Progenitor cell of endocrine pancreas (in vitro differentiated cells): ENCODE measurements at places on chromosomes 16 and 17.
A peak's percentile ranks its signal among the peaks of the same experiment; 100 is the strongest.

DNA sequence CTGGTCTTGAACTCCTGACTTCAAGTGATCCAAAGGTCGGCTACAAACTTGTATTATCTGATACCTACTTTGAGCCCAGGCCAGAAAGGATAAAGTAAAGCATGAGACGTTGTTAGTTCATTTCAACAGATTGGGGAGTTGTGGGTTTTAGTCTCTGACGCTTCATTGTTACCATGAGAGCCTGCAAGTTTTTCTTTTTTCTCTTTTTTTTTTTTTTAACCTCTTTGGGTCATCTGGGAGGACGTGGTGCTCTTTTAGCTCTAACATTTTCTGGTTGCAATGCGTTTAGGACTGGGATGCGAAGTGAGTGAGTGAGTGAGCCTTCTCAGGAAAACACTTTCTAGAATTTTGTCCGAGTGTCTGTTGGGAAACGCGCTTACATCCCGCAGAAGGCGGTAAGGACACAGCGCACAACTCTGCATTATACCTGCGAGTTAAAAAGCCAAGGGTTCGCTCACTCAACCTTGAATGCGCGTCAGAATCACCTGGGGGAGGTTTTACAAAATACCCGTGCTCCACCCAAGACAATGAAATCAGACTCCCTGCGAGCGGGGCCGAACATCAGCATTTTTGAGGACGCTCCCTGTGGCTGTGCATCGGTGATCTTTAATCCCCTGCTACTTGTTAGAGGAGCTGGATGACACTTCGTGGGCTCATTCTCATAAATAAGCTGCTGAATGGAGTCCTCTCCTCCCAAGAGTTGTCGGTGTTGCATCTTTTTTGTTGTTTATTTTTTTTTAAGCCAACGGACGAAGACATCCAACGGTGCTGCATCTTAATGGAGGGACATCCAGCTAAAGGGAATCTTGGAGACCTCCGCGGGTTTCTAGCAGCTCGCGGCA is 629 bp upstream of the RNF135 start:
- DNase-seq, result no peak

DNA sequence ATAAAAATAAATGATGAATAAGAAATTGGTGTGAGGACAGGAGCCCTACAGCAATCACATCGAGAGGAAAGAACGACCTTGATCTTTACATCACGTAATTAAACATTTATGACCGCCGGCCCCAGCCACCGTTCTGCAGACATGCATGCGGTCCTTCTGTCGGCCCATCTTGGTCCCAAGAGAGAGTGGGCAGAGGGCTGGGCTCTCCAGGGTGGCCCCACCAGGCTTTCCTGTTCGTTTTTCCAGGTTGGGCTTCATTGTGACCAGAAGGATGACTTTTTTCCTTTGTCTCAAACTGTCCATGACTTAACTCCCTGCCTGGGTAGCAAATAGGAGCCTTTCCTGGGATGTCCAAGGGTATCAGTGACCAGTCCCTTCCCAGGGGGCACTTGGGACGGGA is 3.3 kb upstream of the CRISPLD2 start:
- no peak for DNase-seq

DNA sequence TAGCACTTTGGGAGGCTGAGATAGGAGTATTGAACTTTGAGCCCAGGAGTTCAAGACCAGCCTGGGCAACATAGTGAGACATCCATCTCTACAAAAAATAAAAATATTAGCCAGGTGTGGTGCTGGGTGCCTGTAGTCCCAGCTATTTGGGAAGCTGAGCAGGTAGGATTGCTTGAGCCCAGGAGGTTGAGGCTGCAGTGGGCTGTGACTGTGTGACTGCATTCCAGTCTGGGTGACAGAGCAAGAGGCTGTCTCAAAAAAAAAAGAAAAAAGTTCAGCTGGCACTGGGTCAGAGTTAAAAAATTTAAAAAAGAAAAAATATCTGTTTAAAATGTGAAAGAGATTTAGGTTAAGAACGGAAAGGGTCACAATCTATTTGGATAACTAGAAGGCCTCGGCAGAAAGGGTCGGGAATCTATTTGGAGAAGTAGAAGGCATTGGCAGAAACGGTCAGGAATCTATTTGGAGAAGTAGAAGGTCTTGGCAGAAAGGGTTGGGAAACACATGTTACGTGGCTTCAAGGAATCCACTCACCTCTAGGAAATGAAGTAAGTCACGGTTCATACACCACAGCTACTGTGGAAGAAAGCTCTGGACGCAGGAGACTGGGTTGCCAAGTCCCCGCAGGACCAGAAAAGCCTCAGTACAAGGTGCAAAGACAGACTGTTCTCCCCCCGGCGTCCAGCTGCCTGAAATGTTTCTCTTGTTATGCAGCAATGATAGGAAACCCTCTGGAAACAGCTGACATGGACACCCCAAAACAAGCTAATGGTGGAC is 25.3 kb downstream of the LMF1 start:
- DNase-seq, result no peak

DNA sequence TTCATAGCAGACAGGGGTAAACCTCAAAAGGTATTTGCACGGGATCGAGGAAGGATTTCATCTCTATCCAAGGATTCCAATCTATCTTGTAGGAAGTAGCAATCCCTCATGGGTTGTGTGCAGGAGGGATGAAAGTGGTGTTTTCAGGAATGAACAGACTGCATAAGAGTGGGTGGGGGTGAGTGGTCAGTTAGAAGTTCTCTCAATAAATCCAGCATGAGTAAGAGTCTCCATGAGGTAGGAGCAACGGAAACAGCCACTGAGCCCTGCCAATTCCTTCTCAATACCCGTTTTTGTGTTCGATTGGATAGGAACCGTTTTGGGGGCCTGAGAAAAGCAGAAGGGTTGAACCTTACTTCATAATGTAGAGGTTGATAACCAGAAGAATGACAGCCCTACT is 375.6 kb downstream of the SOX9 start:
- DNase-seq, result no peak

- DNase-seq, result no peak
Observed at GRCh38 chr16:14958970-14959369, 15.9 kb upstream of the PDXDC1 start.

DNA sequence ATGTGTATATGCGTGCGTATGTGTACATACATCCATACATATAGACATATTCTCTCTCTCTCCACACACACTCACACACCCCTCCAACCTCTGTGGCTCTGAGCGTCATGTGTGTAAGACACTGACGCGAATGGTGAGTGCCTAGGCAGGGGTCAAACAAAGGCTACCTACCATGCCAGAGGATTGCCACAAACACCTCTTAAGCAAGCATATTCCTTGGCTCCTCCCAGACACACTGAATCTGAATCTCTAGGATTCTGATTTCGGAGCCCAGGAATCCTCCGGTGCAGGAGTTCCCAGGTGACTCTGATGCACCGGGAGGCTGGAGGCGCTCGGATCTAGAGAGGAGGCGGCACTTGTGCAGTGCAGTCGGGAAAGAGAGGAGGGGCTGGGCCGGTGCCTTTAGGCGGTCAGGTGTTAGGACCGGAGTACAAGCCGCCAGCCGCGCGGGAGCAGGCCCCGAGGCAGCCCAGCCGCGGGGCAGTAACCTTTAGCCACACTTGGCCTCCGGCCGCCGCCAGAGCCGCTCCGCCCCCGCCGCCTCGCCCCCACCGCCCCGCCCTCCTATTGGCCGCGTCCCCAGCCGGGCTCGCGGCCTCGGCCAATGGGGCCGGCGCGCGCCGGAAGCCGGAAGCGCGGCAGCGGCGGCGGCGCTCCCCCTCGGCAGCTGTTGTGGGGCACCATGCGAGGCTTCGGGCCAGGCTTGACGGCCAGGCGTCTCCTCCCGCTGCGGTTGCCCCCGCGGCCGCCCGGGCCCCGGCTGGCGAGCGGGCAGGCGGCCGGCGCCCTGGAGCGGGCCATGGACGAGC is at the start of gene MLYCD:
Gene MLYCD (plus strand): TSS at position 653 of the 809 bp plus-strand sequence. CDS start 30 bp downstream, at position 683.
- peak; percentile 68 for DNase-seq

- DNase-seq, result peak; percentile 68
Observed at GRCh38 chr17:49851387-49852291, 3.8 kb upstream of the TAC4 start.

DNA sequence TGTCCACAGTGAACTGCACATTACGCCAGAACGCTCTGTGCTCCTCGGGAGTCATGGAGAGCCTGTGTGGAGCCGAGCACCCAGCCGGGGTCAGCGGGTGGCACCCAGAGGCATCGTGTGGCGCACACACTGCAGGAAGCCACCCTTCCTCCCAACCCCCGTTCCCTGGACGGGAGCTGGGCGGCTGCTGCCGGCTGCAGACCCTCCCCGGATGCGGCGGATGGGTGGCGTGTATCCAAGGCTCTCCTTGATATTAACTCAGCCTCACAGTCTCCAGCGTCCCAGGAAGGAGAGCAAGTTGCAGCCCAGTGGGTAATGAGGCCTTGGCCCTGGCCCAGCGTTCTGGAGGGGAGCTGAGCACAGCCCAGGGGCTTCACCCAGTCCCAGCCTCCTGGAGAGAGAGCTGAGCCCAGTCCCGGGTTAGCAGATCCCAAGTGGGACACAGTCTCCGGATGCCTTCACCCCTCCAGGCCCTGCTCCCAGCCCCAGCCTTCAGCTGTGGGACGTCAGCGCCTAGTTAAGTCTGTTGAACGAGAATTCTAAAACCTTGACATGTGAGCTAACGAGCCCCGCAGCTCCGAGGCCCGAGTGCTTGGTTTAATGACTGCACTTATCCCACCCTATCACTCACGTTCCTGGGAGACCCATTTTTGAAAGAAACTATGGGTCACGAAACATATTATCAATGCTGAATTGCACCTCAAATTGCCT is 86.6 kb downstream of the TBC1D16 start:
- DNase-seq, result no peak

GRCh38 chr17:48023400-48024148 is 14.0 kb downstream of the COPZ2 start:
- peak; percentile 63 for DNase-seq

DNA sequence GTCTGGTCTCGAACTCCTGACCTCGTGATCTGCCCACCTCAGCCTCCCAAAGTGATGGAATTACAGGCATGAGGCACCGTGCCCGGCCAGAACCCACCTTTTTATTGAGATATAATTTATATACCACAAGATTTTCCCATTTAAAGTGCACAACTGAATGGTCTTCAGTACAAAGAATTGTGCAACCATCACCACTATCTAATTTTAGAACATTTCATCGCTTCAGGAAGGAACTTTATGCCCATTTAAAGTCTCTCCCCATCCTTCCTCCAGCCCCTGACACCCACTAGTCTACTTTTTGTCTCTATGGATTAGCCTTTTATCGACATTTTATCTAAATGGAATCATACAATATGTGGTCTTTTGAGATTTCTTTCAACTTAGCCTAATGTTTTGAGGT is 25.4 kb upstream of the HELZ start:
- DNase-seq, result no peak

GRCh38 chr17:1931844-1932579 is 93.1 kb downstream of the RTN4RL1 start:
- DNase-seq, result peak; percentile 61

GRCh38 chr16:51455398-51455797 is 304.3 kb upstream of the SALL1 start:
- no peak for DNase-seq

- DNase-seq, result no peak
Observed at GRCh38 chr17:59812139-59812538, 80.6 kb downstream of the TUBD1 start.

- DNase-seq, result no peak
Observed at GRCh38 chr16:81647527-81647926, 131.6 kb upstream of the PLCG2 start.

- DNase-seq, result no peak
Observed at GRCh38 chr16:63921737-63922295, 1200.0 kb downstream of the CDH11 start.

DNA sequence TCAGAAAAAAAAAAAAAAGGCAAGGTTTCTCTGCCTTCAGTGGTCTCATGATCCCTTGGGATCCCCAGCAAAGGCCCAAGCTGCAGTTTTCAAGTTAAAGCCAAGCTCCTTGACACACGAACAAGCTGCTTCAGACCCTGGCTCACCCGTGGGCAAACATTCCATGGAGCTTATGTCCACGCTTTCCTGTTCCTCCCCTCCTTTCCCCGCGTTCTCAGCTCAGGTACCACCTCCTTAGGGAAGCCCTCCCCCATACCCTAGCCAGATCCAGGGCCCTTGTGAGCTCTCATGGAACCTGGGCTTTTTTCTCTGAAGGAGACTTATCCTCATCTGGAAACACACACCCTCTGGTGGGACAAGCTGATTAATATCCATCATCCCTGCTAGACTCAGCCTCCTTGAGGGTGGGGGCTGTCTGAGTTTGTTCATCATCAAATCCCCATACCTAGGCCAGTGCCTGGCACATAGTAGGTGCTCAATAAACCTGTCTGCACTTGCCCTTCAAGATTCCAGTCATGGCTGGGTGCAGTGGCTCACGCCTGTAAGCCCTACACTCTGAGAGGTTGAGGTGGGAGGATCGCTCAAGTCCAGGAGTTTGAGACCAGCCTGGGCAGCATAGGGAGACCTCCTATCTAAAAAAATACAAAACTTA is 54.7 kb downstream of the COTL1 start:
- DNase-seq, result no peak

DNA sequence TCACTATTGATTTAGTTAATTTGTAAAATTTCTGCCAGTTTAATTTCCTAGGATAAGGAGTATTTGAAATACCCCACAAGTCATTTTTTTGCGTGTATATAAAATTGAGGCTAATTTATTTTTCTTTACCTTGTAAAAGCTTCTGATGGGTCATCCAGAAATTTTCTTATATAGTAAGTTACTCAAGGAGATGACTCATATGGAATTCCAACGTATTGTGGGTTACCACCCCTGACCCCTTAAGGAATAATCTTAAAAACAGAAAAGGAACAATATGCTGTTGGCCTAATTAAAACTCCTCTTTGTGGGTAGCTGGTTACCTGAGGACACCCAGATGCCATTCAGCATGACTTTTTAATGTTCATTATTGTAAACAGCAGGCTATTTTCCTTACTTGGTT is 13.6 kb downstream of the HEATR6 start:
- no peak for DNase-seq

- no peak for DNase-seq
Observed at GRCh38 chr17:10262451-10262850, 64.0 kb upstream of the GAS7 start.

DNA sequence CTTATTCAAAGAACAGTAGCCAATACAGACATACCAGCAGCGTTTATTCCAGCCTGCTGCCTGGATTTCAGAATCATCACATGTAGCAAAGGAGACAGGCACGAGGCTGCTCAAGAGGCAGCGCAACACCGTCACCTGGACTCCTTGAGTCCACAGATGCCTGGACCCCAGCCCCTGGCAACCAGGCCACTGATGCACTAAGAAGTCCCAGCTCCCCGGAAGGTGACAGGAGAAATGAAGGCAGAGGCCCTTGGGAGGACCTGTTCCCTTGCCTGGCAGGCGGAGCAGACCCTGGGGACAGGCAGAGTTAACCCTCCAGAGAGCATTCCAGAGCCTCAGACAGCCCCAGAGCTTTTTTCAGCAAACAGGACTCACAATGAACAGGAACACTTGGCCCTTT is 16.5 kb downstream of the SMIM5 start:
- no peak for DNase-seq
